Brain microvascular endothelial cell (primary cell): ENCODE measurements at places on chromosomes 7 and 10.

DNA sequence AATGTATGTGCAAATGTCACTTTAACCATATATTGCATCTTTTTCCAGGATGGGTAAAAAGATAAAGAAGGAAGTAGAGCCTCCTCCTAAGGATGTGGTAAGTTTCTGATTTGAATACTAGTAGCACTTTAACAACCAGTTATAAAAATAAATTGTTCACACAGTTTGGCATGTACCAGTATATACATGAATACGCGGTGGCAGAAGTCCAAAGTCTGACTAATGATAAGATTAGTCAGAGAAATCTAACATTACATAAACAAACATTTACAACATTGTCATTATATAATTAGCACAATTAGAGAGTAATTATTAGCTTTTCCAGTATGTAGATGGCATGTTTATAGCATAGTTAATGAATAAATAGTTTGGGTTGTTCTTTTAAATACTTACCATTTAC, 4.1 kb downstream of the ARMC3 start:
- DNase-seq: peak; percentile 68

- no peak for DNase-seq
Measured at GRCh38 chr10:51063659-51064535, 10.4 kb upstream of the PRKG1 start.

DNA sequence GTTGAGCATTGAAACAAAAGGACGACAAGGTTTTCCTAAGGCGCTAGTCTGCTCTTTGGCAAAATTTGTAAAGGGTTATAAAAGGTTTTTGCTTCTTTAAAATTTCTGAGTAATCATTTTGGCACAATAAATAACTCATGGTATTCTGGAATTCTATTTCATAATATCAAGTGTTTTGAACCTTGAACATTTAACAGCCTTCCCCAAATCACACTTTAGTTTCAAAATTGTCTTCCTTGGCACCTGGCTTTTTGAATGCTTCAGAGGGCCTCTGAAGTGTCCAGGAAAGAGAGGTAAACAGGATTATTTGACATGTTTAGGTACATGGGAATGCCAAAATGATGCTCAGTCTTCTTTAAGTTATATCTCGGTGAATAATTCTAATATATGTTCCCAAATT, 220.8 kb downstream of the PHF14 start:
- no peak for DNase-seq

- peak; percentile 38 for DNase-seq
Measured at GRCh38 chr7:142438235-142438922, 180.5 kb upstream of the PRSS58 start.

DNA sequence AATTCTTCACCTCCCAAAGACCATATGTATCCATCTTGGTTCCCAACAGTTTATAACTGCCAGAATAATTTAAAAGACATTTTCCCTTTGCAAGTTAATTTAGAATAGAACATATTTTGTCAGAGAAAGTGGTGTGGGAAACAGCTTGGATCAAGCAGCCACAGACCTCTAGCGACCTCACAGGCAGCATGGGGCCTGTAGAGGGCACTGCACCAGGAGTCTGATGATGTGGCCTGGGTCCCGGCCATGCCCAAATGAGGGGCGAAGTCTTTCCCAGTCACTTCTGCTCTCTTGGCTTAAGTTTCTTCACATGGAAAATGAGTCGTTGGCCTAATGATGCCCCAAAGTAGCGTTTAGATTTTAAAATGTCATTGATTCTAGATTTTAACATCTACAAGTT, 243.2 kb downstream of the SDK1 start:
- DNase-seq: no peak

GRCh38 chr7:39892361-39892760, 57.7 kb upstream of the CDK13 start:
- no peak for DNase-seq

DNA sequence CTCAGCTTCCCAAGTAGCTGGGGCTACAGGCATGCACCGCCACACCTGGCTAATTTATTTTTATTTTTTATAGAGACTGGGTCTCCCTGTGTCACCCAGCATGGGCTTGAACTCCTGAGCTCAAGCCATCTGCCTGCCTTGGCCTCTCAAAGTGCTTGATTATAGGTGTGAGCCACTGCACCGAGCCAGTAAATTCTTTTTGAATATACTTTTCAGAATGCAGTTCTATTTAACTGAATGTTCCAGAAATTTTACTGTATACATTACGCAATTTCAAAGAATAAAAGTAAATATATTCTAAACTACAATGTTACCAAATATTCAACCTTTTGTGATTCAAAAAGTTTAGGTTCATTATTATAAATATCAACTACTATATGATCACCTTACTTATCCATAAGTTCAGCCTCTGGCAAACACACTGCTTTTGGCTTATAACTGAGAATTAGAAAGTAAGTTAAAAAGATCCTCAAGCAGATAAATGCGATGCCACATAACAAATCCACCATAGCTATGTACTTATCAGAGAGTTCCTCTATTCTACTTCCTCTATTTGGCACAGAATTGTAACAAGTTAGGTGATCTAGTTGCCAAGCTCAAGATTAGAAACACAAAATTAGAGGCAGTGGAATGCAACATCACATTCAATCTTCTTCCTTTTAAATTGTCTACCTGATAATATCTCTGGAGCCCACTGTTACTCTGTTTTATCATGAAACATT, 118.2 kb downstream of the ANK3 start:
- no peak for DNase-seq

DNA sequence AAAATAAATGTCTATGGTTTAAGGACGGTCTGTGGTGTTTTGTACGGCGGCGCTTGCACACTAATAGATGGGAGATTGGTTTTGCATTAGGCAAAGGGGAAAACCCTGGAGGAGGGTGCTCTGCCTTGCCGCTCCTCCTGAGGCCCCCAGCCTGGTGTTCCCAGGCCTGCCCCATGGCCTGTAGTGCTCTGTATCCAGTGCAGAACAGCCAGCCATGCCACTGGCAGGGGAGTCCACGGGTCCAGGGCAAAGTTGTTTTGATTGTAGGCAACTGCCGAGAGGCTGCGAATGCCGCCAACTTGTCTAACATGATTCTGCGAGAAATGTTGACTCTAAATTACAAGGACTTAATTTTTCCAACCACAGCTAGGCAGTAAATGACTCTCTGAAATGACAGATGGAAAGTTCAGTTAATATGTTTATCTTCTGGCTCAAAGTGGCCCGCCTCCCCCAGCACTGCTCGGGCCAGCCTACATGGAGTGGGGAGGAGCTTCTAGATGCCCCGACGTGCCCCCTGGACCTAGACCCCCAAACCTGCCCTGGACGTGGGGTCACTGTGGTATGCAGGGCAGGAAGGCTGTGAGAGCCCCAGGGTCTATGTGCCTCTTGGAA, 104.6 kb upstream of the GDF10 start:
- DNase-seq: no peak

- DNase-seq: no peak
Measured at GRCh38 chr10:103720328-103720963, 134.9 kb downstream of the SH3PXD2A start.

DNA sequence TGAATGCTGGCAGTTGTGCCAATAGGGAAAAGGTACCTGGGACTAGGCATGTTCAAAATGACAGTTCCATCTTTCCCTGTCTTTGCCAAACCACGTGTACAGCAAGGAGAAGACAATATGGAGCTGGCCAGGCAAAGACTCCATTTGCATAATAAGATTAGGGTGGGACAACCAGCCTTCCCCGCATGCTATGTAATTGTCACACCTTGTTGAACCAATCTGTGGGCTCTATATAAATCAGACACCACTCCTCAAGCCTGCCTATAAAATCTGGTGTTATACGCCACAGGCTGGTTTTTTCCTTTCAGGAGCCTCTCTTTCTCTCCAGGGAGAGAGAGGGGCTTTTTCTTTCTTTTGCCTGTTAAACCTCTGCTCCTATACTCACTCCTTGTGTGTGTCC, 11.0 kb upstream of the NUB1 start:
- DNase-seq: no peak

DNA sequence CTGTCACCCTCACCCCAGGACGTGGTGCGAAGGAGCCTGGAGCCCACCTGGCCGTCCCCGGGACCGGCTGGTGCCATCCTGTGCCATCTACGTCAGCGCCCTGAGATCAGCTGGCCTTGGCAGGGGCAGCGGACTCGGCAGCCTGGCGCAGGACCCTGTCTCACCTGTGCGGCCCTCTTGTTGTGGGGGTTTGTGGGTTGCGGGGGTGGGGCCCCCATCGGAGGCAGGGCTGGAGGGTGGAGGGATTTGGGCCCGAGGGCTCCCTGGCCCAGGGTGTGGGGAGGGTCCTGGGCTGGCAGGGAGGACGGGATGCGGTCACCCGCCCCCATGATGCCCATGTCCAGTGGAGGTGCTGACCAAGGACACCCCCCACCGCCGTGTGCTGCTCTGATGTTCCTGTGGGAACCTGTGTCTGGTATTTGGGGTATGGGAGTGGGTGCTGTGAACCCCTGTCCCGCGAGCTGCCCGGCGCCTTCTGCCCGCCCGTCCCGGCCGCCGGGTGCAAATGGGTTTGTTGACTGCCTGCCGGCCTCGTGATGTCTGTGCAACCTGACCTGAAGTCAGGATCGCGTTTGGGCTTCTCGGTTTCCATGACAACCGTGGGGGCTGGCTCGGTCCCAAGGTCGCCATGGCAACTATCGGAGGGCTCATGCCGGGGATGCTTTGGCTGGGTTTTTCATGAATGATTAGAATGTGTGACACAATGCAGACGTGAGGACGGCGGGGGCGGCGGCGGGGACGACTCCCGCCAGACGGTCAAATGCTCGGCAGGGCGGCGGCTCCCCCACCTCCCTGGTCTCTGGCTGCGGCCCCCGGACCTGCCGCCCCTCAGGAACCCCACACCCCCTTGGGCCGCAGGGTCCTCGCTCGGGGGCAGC, 7.3 kb downstream of the MAFK start:
- peak; percentile 100 for DNase-seq

GRCh38 chr7:11716185-11716584, 115.8 kb downstream of the THSD7A start:
- DNase-seq: peak; percentile 36

DNA sequence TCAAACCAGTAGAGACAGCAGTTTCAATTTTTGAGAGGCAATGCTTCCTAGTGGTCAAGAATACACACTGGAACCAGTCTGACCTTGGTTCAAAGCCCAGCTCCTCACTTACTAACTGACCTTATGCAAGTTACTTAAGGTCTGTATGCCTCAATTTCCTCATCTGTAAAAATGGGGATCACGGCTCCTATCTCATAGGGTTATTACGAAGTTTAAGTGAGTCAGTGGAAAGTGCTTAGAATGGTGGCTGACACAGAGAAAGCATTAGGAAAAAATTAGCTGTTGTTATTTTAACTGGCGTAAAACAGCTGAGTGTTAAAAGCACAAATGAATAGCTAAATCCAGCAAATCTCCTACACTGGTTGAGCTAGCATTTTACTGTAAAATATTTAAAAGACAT, 162.4 kb upstream of the LAMB4 start:
- DNase-seq: no peak

- DNase-seq: no peak
Measured at GRCh38 chr10:62183442-62183841, 85.2 kb downstream of the RTKN2 start.

GRCh38 chr10:117726596-117727295, 184.2 kb downstream of the EMX2 start:
- DNase-seq: no peak

- no peak for DNase-seq
Measured at GRCh38 chr7:139106959-139107358, 2.6 kb downstream of the ZC3HAV1 start.

- no peak for DNase-seq
Measured at GRCh38 chr7:149773446-149774236, at the start of gene ZNF467. ZNF467 (minus strand) TSS chr7:149773588; CDS start chr7:149771032, 2,556 bp downstream.

- DNase-seq: no peak
Measured at GRCh38 chr10:26839966-26840627, 20.7 kb downstream of the ABI1 start.

DNA sequence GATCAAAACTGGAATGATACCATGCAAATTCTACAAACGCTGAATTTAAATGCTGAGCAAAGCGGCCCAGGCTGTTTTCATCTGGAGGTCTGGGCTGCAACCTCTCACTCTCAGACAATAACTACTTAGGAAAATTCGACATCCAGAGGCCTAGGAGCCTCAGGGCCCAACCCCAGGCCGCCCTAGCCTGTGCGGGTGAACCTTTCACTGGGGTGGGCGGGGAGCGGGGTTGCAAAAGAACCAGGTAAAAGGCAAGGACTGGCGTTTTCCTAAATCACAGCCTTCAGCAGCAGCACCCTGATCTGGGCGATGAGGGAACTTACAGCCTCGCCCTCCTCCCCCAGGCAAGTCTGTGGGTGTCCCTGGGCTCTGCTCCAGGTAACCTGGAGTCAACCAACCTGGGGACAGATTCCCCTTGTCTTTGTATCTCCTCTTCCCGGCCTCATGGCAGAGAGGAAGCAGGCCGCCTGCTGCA, 33.4 kb downstream of the CALML5 start:
- DNase-seq: no peak

DNA sequence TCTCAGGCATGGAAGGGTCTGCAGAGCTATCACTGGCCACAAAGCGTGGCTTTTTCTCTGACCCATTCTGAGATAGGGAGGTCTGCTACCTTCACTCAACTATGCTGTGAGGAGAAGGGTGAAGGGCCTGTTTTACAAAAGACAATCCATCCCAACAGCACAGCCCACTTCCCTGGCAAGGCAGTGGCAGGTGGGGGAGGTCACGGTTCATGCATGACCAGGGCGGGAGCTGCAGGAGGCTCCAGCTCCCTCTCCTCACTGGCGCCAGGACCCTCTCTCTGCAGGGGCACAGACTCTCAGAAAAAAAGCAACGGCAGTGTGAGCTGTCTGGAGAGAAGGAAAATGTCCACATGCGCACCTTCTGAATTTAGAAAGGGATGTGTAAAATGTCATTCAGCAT, 28.5 kb downstream of the GRB10 start:
- DNase-seq: no peak

DNA sequence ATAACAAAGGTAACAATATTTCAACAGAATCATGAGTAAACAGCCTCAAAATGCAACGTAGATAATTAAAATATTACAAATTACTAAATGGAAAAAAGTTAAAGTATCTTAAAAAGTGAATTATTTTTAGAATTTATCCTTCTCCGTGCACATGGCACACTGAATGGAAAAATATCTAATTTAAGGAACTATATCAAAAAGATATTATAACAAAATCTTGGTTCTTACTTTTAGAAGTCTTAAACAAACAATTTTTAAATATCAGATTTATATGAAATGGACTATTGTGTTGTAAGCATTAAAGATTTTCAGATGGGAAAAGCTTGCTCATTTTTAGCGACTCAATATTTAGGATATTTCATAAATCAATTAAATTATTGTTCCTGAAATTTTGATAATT, 72.0 kb downstream of the AGMO start:
- DNase-seq: no peak

DNA sequence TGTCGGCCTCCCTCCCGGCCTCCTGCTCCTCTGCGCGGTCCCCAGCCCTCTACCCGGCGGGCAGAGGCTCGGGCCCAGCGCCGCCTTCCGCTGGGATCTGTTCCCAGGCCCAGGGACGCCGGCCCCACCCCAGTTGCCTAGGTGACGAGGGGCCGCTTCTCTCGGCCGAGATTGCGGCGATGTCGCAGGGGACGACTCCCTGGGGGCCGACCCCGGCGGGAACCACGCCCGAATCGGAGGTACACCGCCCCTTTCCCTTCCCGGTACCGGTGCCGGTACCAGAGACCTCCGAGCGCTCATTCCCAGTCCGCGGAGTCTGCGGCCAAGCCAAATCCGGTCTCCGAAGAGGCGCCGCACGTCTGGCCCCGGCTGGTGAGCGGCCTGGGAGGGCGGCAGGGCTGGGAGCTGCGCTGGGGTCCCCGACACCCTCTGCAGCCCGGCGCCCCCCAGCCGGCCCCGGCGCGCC, at the start of gene CABCOCO1:
Gene CABCOCO1 (plus strand): TSS at position 136 of the 466 bp plus-strand sequence. CDS start 44 bp downstream, at position 180.
- DNase-seq: peak; percentile 33
